ENCODE measurements at places on chromosomes 11 and 22.

DNA sequence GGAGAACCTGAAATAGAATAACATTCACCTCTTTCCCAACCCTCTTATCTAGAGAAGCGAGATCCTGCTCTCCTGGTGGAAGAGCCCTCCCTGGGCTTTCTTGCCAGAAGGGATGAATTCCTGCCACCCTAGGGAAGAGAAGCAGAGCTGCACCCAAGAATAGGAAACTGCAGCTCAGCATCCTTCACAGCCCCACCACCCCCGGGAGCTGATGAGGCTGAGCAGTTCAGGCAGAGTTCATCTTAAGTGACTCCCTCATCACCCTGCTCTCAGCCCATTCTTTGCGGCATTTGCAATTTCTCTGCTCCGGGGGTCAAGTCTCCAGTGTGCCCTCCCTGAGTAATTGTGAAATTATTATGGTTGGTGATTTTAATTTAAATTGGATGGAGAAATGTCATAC, 514.9 kb downstream of the BUD13 start:
- no peak for DNase-seq

GRCh38 chr11:72552399-72552910, 118.1 kb upstream of the CLPB start:
- no peak for DNase-seq

DNA sequence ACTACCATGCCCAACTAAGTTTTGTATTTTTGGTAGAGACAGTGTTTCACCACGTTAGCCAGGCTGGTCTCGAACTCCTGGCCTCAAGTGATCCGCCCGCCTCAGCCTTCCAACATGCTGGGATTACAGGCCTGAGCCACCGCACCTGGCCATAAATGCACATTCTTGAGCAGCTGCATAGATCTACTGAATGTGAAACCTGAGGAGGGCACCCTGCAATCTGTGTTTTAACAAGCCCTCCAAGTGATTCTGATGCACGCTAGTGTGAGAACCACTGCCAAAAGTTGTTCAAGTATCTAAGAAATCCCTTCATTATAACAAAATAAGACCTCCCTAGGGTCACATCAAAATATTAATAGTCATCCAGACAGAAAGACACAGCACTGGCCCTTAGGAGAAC, 89.3 kb downstream of the RDX start:
- no peak for DNase-seq

DNA sequence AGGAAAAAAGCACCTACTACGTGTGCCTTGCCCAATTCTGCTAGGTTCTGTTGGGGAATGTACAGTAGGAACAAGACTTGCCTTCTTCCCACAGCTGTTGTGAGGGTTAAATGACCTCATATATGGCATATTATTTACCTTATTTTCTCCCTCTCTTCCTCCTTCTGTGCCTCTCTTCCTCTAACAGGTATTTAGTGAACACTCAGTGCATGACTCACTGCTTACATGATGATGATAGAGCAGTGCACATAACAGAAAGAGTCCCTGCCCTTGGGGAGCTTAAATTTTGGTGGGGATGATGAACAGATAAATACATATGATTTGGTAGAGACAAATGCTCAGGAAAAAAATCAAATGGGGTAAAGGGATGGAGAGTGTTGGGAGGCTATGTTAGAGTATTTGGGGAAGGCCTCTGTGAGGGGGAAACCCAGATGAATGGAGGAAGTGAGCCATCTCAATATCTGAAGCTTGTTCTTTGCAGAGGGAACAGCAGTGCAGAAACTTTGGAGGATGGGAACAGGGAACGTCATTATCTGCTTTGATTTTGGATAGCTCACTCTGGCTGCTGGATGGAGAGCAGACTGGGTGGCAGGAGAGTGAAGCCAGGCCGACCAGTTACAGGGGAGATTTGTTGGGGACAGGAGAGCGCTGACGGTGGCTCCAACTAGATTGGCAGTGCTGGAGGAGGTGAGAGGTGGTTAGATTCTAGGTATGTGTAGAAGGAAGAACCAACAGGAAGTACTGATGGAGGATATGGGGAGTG, 95.5 kb upstream of the TENM4 start:
- no peak for DNase-seq

GRCh38 chr22:49306632-49307480, 520.8 kb downstream of the BRD1 start:
- DNase-seq: no peak

GRCh38 chr11:119885067-119885466, 156.1 kb upstream of the NECTIN1 start:
- DNase-seq: no peak

- no peak for DNase-seq
These were observed 12.0 kb downstream of the OR5B21 start for GRCh38 chr11:58495906-58496305.

DNA sequence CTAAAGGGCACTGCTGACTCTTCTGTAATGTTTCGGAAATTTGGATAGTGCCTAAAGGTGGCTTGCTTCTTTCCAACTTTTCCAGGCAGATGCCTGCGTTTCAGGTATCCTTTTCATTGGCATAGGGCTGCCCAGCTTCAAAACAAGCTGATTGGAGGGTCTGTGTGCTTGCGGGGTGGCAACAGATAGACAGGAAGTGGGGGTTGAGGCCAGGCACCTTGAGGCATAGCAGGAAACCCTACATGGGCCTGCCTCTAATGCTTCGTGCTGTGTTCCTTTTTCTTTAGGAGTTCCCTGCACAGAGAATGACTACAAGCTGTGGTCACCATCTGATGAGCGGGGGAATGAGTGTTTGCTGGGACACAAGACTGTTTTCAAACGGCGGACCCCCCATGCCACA, 92.2 kb upstream of the SORL1-AS1 start:
- DNase-seq: no peak

DNA sequence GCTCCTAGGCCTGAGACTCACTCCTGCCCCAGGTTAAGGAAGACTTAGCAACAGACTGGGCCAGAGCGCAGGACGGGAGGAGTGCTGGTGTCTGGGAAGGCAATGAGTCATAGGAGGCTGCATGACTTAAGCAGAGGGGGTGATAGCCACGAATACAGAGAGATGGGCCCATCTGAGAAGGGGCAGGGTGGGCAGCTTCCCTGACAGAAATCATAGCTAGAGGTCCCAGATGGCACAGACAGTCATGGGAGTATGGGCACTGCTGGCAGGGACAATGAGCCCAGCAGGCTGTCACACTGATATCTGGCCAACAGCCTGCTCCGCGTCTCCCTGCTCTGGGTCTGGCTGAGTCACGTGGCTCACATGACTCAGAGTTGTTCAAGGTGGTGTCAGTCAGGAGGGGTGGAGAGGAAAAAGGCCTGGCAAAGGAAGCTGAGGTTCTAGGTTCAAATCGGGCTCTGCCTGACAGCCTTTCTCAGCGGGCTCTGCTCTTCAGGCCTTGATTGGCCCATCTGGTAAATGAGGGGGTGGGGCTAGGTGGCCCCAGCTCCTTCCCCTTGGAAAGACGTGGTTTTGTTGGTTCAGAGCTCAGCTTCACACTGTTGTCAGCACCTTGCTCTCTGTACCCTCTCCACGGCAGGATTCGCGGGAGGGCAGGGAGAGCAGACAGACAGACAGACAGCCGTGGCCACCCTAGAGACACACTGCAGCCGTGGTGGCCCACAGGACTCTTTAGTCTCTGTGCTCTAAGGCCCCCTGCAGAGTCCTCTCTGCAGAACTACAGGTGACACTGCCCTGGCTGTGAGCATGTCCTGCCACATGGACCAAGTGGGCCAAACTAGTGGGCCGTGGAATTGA, 47.8 kb downstream of the DBX1 start:
- DNase-seq: peak; percentile 95

- DNase-seq: no peak
These were observed 89.7 kb downstream of the RRM1 start for GRCh38 chr11:4184163-4184916.

DNA sequence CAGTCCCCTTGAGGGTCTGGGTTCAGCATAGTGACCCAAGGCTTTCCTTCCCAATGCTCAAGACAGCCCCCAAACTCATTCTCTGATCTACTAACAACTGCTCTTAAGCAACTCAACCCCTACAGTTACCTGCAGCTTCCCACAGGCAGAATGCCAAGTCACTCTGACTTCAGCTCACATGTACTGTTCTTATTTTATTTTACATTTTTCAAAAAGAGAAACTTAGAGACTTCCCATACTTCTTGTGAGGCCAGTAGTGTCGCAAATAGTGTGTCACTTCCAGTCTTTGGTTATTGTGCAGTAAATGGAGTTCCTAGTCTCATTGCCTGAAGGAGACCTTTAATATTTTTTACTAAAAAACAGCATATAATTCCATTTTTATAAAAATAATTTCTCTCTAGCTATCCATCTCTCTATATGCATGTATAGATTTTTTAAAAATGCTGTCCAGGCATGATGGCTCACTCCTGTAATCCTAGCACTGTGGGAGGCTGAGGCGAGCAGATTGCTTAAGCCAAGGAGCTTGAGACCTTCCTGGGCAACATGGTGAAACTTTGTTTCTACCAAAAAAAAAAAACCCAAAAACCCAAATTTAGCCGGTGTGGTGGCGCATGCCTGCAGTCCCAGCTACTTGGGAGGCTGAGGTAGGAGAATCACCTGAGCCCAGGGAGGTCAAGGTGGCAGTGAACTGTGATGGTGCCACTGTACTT, 41.8 kb downstream of the ENTHD1 start:
- DNase-seq: no peak

DNA sequence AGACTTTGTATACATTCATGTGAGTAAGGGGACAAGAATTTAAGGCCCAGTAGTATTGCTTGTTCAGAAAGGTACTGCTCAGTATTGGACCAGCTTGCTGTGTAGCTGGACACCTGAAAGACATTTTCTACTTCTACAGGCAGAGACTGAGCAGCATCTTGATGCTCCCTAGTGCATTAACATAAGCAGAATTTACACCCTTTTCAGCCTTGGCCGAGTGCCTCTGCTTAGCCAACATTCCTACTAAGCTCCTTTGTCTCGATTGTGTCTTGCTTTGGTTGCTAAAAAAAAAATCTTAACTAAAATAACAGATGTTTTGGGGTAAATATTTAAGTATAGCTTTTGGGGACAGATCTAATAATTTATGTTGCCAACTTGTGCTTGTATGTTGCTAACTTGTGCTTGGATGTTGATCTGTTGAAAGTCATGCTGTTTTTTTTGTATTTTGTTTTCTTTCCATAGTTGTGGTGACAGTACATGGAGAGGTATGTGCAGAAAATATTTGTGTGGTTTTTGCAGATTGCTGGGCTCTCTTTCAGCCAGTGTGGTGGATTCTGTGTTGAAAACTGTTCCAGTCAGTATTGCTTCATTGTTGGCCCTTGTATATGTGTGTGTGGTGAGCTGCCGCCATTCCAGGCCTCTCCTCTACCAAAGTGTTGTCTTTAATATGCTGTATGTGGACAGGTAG, 3.7 kb downstream of the PTS start:
- no peak for DNase-seq

DNA sequence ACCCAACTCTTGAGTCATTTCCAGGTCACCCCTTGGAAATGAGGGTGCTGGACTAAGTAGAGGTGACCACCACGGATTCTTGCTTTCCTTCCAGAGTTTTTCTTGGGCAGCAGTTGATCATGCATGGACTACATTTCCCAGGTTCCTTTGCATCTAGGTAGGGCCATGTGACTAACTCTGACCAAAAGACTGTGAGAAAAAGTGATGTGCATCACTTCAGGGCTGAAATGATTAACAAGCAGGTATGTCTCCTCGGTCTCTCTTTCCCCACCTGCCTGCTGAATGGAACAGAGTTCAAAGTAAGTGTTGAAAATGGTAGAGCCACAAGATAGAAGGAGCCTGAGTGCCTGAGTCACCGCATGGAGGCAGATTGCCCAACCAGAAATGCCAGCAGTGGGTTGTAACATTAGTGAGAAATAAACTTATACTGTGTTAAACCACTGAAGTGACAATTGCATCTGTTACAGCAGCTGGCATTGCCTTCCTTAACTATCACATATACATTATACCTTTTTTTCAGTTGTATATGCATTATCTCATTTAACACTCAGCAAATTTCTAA, 113.5 kb downstream of the MN1 start:
- DNase-seq: no peak

GRCh38 chr11:41222236-41222635, 237.2 kb downstream of the LRRC4C start:
- DNase-seq: no peak

DNA sequence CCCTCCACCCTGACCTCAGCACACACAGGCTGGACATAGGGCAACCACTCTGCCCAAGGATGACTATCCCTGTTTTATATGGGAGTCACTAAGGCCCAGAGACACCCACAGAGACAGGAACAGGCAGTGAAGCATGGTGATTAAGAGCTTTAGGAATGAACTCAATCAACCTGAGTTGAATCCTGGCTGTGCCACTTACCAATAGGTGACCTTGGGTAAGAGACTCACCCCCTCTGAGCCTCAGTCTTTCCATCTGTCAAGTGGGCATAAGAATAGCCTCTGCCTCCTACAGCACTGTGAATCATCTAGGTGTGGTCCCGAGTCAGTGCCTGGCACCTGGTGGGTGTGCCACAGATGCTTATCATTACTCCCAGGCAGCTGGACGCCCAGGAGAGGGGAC, 6.8 kb downstream of the CRYBB1 start:
- DNase-seq: no peak

DNA sequence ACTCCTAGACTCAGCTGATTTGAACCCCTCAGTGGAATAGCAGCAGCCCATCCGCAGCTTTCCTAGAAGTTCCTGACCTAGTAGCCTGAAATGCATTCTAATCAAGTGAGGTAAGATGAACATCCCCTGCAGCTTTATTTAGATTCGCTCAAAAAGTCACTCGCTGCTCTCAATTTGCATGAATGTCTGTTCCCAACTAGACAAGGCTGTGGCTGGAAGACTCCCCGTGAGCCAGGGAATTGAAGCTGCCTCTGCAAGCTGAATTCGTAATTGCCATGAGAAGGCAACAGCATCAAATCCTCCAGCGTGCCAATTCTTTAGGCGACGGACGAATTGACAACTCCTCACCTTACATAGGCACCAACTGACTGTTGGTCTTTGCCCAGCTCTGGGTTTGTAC, 17.1 kb upstream of the SCN3B start:
- DNase-seq: no peak

DNA sequence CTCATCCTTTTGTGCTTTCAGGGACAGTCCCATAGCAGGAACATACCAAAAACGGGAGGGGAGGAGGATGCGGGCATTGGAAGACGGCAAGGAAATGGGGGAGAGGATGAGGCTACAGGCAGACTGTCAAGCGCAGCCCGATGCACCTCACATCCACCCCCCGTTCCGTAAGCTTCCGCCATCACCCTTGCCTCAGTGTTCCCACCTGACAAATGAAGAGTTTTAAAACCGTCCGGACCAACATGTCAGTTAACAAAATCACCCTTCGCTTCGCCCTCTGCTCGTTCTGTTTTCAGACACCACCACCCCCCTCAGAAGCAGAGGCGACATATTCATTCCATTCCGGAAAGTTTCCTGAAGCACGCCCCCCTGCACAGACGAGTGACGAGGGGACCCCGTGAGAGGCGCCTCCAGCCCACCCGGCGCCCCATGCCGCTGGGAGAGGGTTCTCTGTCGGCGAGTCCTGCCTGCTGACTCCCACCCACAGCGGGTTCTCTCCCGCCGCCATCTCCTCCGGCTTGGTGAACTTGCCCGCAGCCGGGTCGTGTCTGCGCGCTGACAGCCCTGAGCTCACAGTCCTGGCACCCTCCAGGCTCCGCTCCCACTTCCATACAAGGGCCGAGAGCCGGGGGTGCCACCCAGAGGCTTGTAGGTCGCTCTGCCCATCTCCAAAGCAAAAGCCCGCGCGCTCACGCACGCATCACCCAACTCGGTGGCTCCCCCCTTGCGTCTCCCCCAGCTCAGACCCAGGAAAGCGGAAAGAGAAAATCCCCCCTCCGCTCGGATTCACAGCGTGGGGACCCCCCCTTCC, 1.5 kb downstream of the IGSF9B start:
- no peak for DNase-seq
